ENCODE measurements at places on chromosomes 5 and 9. TPM values are rescaled to one million over a fixed set of nuclear protein-coding genes. Genes with fewer than 3 reads are reported as not detected.

- no peak for DNase-seq
Observed at GRCh38 chr9:89677702-89678395, 73.0 kb downstream of the GADD45G start.

GRCh38 chr9:98240475-98240874 lies 15.0 kb downstream of the TBC1D2 start:
- DNase-seq, result no peak

Gene ARID3C
- polyA plus RNA-seq, result not detected

DNA sequence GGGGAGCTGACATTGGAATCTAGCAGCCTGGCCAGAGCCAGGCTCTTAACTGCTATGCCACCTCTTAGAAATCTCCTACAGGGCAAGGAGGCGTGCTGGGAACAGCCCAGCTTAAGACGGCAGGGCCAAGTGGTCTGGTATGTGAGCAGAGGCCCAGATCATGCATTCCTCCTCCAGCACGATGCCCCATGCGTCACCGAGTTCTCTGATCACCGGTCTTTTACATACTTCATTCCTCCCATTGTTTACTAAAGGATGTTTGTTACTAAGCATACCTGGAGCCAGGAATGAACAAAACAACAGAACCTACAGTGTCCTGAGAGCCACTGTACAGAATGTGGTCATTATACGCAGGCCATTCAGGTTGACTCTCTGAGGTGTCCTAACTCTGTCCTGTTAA lies 73.8 kb downstream of the TRIO start:
- DNase-seq, result no peak

Gene OGN
- polyA plus RNA-seq, result 1.2 TPM

Gene AMBP
- 0.15 TPM for polyA plus RNA-seq

- DNase-seq, result no peak
Observed at GRCh38 chr9:126872516-126872915, 12.1 kb downstream of the ZBTB34 start.

DNA sequence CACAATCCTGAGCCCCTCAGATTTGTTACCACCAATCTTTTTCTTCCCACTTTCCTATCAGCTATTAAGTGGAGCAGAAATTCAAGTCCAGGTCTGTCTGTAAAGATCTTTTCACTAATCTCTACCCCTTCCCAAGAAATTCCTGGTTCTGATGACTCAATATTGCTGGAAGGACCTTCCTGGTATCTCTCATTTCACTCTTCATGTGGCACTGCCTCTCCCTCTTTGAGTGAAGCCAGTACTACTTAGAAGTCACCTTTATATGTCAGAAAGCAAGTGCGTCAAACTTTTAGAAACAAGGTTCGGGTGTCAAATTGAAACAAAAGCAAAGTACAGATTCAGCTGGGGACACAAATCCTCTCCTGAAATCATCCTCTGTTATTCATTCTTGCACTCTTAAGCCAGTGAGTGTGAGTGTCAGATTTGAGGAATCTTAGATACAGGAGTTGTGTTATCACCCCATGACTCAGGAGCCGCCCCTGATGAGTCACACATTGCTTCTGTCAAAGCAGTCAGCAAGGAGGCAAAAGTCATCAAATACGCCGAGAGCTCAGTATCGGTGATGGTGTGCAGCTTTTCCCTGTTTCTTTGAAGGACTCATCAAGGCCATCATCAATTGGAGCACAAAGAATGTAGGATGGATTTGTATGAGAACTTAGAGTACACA lies 313.0 kb downstream of the CETN3 start:
- peak; percentile 59 for DNase-seq

GRCh38 chr5:1010641-1011046 lies 2.0 kb downstream of the NKD2 start:
- DNase-seq, result no peak

GRCh38 chr5:179354305-179354882 lies 9.1 kb upstream of the ADAMTS2 start:
- DNase-seq, result no peak

DNA sequence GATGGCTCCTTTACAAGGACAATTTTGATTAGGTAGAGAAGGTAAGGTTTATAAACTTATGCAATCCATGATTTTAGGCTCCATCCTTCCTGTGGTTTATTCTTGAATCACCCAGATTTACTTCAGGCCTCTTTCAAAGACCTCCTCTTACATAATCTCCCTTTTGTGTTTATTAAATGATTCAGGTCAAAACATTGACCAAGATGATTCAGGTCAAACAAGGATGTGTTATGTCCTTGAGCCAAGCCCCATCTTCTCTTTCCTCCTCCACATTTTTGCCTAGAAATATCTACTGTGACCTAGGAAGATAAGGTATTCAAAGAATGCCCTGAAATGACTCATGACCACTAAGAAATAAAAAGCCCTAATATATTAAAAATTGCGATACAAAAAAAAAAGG lies 31.8 kb upstream of the TLR4 start:
- DNase-seq, result peak; percentile 65

Measured in fibroblast of lung (primary cell).